ENCODE measurements at places on chromosomes 2 and 18.

DNA sequence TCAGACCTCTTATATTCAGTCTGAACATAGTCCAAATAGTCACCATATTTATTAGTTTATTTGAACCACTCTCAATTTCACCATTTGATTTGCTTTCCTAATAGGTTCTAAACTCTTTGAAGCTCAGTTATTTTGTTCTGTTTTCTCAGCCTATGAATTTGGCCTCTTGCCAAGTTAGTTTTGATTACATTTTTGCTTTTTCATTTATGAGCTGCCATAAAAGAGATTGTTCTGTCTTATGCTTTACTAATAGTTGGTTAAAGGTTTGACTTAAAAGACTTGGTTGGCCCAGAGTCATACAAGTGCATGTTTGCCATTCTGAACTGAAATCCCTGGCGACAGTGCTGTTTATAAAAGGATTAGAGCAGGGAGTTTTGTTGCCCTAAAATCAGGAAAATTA is 85.9 kb upstream of the RANBP2 start:
- DNase-seq, result no peak

- DNase-seq, result peak; percentile 11
Observed at GRCh38 chr2:222613715-222614331, 42.1 kb downstream of the FARSB start.

DNA sequence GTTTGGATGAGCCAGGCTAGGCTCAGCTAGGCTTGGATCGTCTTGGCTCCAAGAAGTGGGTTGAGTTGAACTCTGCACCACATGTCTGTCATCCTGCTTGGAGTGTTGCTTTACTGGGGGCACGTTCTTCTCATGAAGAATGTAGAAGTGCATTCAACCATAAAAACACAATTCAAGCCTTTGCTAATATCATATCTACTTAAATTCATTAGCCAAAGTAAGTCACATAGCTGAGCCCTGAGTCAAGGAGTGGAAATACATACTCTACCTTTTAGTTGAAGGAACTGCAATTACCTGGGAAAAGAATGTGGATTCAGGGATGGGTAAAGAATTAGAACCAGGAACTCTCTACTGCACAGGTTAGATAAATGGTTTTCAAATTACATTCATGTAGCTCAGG is 360.4 kb upstream of the KCNH7 start:
- no peak for DNase-seq

GRCh38 chr18:47935321-47936055 is 5.0 kb upstream of the SMAD2 start:
- DNase-seq, result no peak

DNA sequence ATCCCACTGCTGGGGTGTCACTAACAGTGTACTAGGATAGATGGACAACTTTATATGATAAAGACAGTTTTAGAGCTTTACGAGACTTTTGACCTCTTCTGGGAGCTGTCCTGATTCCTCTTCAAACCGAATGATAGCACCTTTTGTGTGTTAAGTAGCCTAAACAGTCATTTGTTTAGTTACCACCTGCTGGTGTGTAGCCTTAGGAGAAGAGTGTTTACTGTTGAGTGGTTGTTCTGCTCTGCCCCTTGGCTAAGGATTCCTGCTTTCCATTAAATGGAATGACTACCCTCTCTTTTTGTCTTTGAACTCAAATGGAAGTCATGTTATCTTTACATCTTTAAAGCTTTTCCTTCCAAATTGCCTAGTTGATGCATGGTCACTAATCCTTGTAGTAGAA is 28.0 kb upstream of the MGAT5 start:
- DNase-seq, result no peak

DNA sequence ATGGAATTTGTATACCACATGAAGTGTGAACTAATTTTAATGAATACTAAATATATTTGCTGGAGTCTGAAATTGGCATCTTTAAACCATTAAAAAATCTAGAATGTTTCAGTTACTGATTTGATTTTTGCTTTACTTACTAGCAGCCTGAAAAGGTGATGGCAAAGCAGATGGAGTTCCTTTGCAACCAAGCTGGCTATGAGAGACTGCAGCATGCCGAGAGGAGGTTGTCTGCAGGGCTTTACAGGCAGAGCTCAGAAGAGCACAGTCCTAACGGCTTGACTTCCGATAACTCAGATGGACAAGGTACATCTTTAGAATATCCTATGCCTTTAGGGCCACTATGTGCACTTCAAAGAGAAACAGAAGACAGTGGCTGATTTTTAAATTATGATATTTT is 36.5 kb downstream of the NAB1 start:
- no peak for DNase-seq

DNA sequence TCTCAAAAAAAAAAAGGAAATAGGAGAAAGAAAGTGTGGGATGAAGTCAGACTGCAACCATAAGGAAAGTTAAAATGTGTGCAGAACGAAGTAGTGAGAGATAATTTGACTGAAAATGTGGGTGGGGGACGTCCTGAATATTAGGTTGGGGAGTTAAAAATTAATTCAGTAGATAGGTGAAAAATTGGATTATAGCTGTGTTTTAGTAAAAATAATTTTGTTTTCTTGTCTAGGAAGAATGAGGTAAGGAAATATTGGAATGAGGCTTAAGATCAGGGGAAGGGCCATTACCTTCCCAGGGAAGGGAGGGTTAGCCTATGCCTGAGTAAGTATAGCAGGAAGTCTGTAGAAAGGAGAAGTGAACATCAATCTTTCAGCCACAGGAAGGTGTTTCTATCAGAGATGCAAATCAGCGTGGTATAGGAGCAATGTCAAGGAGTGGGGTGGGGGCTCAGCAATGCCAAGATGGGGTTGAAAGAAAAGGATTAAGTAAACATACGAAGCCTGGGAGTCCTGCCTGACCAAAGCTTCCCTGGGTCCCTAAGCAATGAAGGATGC is 250.9 kb downstream of the PIEZO2 start:
- DNase-seq, result no peak

GRCh38 chr2:2646433-2647051 is 315.5 kb upstream of the MYT1L start:
- DNase-seq, result peak; percentile 86

DNA sequence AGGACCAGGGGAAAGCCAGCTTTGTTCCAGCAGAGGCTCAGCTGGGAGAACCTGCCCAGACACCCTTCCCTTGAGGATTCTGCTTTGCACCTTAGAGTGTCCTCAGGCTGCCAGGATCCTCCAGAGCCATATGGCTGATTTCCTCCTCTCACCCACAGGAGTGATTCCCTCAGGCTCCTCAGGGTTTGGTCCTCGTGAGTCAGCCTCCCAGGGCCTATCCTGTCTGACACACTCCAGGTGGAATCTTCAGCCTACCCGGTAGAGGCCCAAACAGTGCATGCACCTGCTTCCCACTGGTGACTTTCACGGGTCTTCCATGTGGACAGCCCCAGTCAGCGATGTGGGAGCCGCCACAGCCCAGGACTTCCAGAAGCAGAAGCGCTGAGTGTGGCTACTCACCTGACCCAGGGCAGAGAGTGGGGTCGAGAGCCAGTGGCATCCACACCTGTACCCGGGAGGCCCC is 73.3 kb downstream of the TFCP2L1 start:
- DNase-seq, result no peak

GRCh38 chr18:40006634-40007033 is 1948.4 kb upstream of the PIK3C3 start:
- DNase-seq, result no peak

DNA sequence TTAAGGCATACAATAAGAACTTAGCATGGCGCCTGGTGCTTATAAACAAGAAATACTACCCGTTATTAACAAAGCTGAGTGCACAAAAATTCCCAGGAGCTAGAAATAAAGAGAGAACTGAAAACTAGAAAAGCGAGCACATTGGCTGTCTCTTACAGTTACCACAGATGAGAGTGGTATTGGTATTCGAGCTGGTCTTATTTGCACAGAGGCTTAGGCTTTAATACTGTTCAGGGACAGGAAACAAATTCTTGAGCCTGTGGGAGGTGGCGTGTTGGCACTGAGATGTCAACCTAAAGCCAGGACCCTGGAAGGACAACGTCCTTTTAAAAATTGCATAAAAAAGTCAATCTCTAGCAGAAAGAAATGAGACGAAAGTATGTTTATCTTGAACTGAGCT is 67.3 kb upstream of the IGFBP2 start:
- no peak for DNase-seq

- DNase-seq, result no peak
Observed at GRCh38 chr2:3075991-3076340, 301.7 kb downstream of the EIPR1 start.

DNA sequence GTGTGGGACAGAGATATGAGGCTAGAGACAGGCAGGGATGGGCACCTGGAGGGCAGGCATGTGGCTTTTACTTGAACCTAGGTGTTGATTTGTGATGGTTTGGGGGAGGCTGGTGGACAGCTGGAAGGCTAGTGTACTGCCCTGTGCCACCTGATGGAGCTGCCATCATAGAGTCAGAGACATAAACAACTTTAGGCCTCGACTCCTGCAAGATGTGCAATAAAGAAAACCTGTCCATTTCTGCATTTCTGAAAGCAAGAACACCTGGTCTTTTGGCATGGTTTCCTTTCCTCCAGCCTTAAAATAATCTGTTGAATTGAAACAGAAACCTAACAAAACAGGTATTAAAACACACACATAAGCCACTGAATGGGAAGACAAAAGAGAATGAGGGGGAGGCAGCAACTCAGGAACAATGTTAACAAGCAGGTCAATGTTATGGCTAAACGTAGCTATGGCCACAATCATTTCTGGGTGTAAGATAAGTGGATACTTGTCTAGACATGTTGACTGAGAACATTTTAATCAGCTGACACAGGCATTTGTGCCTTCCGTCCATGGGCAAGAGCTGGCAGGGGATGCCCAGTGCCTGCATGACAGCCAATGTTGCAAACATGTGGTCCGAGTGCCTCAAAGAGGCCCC is 87.8 kb downstream of the KCTD1 start:
- no peak for DNase-seq

GRCh38 chr2:1741851-1742250 is 2.5 kb downstream of the PXDN start:
- no peak for DNase-seq

DNA sequence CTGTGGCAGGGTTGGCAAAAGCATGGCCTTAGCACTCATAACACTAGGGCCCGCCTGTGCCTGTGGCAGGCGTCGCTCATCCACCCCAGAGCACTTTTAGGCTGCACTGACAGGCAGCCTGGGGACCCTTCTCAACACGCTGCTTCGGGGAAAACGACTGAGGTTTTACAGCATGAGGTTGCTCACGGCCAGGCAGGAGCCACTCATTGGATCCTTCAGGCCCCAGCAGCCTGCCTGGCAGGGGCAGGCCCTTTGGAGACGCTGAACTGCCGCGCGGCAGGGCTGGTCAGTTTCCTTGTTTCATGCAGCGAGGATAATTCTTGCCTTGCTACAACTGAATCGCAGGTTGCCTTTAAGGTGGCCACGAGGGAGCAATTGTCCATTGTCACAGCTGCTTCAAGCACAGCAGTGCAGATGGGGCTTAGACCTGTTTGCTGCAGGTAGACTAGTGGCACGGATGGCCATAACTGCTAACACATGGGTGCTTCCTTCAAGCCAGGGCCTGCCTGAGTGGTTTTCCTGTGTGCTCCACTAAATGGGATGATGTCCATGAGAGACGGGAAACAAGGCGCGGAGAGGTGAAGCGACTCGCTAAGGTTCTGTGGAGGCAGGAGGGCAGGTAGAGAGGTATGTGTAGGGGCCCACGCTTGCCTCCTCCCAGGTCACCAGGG is 49.9 kb upstream of the HS6ST1 start:
- no peak for DNase-seq

DNA sequence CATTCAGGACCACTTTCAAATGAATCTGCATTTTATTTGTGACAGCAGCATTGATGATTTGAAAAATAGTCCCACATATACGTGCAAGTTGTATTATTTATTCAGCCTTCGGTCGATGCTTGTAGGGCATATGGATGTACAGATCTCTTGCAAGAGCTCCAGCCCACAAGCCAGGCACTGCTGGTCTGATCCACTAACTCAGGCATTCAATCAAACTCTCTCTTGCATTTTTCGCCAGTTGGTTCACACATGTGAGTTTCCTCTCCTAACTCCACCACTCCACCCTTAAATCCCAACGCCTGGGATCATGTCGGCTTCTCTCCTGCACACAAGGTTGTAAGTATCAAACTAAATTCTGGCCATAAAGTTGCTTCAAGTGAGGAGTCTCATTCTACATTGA is 318.7 kb downstream of the CYP26B1 start:
- no peak for DNase-seq

- no peak for DNase-seq
Observed at GRCh38 chr2:3121601-3122000, 256.0 kb downstream of the EIPR1 start.

DNA sequence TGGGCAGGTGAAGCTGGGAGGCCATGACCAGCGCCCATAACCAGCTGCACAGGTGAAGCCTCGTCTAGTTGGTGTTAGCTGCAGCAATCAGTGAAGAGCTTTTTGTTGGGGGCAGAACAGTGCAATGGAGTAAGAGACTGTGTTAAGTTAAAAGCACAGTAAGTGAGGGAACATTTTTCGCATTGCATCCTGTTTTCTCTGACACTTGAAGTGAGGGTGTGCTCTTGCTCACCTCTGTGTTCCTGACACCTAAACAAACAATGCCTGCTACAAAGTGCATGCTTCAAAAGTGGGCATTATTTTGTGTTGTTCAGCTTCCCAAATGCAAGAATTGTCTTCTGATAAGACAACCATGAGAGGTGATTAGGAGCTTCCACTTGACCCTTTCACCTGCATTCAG is 324.0 kb upstream of the ACVR2A start:
- DNase-seq, result no peak

GRCh38 chr2:34353509-34354113 is 754.5 kb upstream of the FAM98A start:
- DNase-seq, result no peak

DNA sequence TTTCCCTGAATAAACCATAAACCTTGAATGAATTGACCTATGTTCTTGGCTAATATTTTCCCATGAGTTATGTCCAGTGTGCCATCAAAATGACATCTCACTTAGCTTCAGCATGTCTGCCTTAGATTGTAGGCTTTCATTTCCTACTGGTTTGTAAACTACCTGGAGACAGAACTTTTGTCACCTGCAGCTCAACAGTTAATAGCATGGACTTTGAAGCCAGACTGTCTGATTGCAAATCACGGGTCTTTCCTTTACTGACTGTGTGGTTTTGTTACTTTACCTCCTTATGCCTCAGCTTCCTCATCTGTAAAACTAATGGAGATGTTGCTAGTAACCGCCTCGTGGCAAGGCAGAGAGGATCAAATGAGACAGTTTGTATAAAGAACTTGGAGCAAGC is 187.1 kb downstream of the SUCLG1 start:
- DNase-seq, result no peak

- DNase-seq, result no peak
Observed at GRCh38 chr18:9659499-9660375, 45.4 kb upstream of the PPP4R1 start.

- DNase-seq, result no peak
Observed at GRCh38 chr2:18436503-18437005, 123.9 kb downstream of the RDH14 start.

DNA sequence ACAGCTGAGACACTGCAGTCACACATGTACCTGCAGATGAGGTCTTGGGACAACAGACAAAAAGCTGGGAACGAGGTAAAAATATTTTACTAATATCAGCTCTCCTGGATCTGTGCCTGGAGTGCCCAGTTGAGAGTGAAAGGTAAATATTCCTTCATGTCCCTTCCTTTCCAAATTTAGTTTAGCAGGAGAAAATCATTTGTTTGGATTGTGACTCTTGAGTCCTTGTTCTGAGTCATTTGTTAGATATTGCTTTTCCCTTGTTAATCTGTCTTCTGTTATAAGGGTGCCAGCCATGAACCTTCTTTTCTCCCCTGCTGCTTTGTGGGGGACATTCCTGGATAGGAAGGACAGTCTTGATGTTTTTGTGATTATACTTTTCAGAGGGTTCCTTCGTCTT is 329.2 kb downstream of the DSC3 start:
- DNase-seq, result no peak

- DNase-seq, result no peak
Observed at GRCh38 chr2:16223161-16223840, 283.0 kb downstream of the MYCN start.
